ENCODE measurements at places on chromosomes 13 and 19.

DNA sequence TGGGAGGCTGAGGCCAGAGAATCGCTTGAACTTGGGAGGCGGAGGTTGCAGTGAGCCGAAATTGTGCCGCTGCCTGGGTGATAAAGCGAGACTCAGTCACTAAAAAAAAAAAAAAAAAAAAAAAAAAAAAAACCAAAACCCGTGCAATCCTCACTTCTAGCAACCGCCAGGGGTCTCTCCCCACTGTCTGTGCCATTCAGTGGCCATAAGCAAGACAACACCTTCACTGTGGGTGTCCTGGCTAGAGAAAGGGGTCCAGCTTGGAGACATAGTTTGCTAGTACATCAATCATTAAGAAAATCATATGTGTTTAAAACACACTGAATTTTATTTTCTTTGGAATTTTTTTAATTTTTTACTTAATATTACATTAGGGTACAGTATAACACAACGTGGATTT lies 68.2 kb downstream of the RASL11A start:
- DNase-seq = no peak

GRCh38 chr13:52896827-52897659 lies 48.6 kb upstream of the PCDH8 start:
- peak; percentile 3 for DNase-seq

- peak; percentile 37 for DNase-seq
These were observed 100.5 kb downstream of the FLT1 start for GRCh38 chr13:28394422-28394821.

- DNase-seq = no peak
These were observed 85.7 kb downstream of the LACC1 start for GRCh38 chr13:43965459-43965845.

DNA sequence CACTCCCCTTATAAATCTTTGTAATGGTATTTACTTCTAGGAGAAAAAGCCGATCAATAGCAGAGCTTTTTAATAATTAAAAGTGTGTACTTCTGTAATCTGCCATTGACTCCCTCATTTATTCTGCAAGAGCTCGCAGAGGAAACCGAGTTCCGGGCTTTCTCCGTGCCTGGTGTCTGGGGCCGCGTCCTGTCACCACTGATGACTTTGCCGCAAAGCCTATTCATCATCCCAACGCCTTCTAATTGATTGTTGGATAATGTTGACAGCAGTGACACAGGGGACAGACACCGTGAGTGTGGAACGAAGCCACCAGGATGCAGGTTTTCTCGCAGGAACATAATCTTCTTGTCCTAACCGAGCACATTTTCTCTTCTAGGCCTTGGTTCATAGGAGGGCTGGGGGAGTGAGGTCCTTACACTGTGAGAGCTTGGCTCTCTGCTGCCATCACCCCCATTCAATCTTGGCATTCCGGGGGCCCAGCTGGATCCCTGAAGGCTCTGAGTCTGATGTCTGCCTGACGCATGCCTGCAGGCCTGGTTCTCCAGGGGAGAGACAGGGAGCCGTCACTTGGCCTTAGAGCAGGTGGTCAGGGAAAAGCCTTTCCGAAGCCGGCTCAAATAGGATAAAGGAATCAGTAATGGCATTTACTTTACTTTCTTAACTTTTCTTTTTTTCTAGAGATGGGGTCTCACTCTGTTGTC lies 110.3 kb downstream of the KDM4B start:
- DNase-seq = no peak

DNA sequence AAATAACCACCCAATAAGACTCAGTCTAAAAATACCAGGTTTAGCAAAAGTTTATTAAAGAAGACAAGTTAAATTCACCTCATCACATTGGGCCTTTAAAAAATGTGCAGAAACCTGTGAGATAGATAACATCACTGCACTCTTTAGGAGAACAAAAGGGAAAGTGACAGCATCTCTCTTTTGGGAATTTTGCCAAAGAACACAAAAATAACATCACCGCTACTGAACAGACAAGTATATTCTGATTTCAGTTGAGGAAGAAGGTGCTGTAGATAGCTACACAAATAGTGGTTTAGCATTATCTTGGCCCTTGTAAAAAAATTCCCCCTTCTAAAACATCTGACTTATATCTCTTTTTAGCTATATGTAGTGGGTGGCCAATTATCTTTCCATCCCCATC lies 244.7 kb downstream of the VWA8 start:
- DNase-seq = no peak

GRCh38 chr19:19096641-19097627 lies 33.1 kb downstream of the SLC25A42 start:
- DNase-seq = no peak

DNA sequence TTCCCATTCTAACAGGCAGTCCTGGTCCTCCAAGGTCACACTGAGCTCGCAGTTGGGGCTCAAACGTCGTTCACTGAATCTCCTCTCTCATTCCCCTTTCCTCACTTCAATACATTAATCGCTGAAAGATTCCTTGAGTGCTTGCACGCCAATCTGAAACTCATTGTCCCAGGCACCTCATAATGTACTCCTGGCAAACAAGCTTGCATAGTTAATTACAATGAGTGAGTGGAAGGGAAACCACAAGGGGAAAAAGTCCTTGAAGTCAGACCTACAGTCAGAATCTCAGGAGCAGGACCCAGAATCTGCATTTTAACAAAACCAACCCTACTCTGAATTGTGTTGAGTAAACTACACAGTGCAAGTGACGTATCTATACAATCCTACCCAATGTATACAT lies 86.9 kb downstream of the CRYL1 start:
- DNase-seq = peak; percentile 22

DNA sequence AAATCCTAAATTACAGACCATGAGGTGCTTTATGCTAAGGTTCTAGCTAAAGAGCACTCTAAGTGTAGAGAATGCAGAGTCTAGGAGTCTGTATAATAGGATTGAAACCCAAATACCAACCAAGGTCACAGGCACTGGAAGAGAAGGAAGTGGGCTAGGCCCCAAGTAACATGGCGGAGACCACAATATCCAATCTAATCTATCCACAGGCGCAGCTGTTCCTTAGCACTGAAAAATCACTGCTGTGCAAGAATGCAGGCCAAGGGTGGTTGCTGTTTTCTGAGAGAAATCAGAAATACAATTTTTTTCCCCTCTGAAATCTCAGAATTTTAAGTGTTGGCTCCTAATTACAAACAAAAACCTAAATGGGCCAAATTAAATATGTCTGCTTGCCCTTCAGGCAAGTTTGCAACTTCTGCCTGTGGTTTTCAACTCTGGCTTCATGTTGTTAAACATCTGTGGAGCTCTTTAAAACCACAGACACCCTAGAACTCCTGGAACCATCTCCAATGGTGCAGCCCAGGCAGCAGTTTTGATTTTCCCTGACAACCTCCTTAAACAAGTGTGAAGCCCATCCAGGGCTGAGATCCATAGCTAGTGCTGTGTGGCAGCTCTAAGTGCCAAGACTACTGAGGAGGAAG lies 6.1 kb downstream of the RANBP3 start:
- no peak for DNase-seq

DNA sequence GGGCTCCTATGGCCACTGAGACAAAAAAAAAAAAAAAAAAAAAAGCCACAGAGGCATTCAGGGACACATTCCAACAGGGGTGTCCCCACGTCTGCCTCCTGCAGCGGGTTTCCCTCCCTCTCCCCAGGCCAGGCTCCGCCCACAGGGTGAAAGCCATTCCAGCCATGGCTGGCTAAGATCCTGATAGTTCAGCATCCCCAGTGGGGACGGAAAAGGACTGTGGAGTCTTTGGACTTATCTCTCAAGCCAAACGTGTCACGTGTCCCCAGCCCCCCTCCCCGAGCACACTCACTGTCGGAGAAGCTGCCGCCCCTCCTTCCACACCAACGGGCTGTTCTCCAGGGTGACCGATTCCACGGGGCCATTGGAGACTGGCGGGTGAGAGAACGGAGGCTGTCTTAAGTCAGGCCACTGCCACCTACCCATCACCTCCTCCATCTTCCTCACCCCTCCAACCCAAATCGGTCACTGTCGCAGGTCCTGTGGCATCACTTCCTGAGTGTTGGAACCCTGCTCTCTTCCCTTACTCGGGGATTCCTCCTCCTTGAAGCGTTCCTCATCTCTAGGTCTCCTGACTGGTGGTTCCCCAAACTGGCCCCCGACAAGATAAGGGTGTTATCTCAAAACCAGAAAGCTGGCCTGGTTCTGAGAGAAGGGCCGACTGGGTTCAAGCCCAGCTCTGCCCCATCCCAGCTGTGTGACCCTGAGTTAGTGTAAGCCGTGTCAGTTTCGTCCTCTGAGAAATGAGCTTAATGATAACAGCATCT lies 9.1 kb upstream of the FKRP start:
- DNase-seq = no peak

GRCh38 chr13:73622381-73622780 lies 511.8 kb downstream of the KLF12 start:
- no peak for DNase-seq

GRCh38 chr19:54606891-54607784 lies 13.7 kb downstream of the LILRA1 start:
- DNase-seq = no peak

- DNase-seq = no peak
These were observed 66.9 kb upstream of the TM9SF2 start for GRCh38 chr13:99434258-99434788.
